Spinal cord (tissue), 10 donors: ENCODE measurements at places on chromosomes 3 and 15.

- no peak for DNase-seq
These were observed 224.8 kb upstream of the CBLB start for GRCh38 chr3:106093616-106094015.

- no peak for DNase-seq
These were observed 17.0 kb downstream of the BCL2A1 start for GRCh38 chr15:79953951-79954444.

- no peak for DNase-seq
These were observed 549.9 kb upstream of the DPPA4 start for GRCh38 chr3:109887293-109887692.

DNA sequence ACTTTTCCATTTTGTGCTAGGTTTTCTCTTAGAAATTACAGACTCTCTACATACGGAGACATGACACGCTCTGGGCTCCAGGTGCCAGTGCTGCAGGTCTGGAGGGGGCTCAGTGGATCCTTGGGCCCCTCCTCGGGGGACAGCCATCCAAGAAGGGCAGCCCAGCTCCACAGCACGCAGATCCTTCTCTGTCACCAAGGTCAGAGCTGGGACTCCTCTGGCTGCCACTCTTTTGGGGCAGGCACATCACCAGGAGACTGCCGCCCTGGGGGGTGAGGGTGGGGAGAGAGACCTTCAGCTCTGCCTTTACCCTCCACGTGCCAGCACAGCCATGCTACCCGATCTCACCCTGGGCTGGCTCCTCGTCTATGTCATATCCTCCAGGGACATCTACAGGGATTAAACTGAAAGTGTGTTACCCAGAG is 65.6 kb downstream of the ATP10A start:
- DNase-seq, result no peak

DNA sequence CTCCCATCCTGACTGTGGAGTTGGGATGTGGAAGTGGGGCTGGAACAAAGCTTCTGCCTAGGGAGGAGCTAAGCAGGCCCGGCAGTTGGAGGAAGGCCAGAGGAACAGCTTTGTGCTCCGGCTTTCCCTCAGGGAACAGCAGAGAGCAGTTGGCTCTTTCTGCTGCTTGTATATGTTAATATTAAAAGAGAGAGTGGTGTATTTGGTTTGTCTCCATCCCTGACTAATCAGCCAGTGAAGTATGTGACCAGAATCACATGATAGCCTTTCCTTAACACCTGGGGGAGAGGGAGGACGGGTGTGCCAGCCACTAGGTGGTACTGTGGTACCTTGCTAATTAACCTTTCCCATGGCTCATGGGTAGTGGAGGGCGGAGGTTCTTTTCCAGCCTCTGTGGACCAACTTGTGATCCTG is 10.0 kb downstream of the EIF2B5 start:
- no peak for DNase-seq

DNA sequence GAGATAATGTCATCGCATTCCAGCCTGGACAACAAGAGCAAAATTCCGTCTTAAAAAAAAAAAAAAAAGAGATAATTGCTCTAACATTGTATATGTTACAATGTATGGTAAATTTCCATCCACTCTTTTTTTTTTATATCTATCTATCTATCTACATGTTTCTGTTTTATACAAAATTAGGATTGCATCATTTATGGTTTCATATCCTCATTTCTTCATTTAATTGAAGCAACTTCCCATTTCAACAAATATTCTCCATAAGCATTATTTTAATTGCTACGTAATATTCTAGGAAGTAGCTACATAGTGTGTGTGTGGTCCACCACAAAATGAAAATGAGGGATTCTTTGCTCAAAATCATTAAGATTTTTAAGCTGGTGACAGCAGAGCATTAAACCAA is 18.4 kb downstream of the RBP1 start:
- no peak for DNase-seq

DNA sequence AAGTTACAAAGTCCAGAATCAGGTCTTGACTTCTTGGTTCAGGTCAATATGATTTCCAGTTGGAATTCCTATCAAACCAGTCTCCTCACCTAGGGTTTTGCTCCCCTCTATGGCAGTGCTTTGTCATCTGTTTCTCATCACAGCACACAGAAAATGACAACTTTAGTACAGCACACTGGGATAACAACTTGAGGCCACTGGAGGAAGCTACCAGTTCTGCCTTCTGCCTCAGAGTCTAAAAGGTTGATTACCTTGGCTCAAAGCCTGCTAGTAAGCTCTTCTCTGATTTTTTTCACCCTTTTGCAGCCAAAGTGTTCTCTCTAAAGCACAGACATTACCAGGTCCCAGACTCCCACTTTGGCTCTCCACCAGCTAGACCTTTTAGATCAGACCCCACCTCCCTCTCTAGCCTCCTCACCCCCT is 24.8 kb upstream of the TRIM59 start:
- no peak for DNase-seq

GRCh38 chr3:193589616-193590015 is 3.4 kb upstream of the OPA1 start:
- DNase-seq, result no peak

GRCh38 chr3:189507856-189508255 is 123.3 kb upstream of the TP63 start:
- DNase-seq, result no peak

- DNase-seq, result no peak
These were observed 4.0 kb upstream of the HRH1 start for GRCh38 chr3:11150256-11150655.

GRCh38 chr3:141279077-141279967 is 47.7 kb downstream of the PXYLP1 start:
- DNase-seq, result no peak

GRCh38 chr3:87397211-87397610 is 120.8 kb upstream of the POU1F1 start:
- no peak for DNase-seq

DNA sequence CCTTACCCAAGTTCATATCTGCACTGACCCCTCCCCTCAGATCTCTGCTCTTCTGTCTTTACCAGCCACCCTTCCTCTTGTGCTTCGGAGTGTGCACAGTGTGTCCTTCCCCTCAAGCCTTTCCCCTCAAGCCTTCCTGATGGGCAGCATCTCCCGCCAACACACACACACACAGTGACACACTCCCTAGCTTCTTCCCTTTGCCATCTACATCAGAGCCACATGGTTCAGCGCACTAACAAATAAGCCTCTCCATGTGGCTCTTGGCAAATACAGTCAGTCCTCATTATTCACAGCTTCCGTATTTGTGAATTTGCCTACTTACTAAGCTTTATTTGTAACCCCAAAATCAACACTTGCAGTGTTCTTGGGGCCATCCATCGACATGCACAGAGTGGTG is 37.5 kb downstream of the SH3BP5 start:
- DNase-seq, result no peak

- no peak for DNase-seq
These were observed 349.4 kb downstream of the CNTN6 start for GRCh38 chr3:1442271-1442670.

GRCh38 chr3:98812851-98813374 is 49.8 kb downstream of the ST3GAL6 start:
- DNase-seq, result peak; percentile 84

- DNase-seq, result no peak
These were observed 14.0 kb downstream of the EDEM1 start for GRCh38 chr3:5201536-5201935.

DNA sequence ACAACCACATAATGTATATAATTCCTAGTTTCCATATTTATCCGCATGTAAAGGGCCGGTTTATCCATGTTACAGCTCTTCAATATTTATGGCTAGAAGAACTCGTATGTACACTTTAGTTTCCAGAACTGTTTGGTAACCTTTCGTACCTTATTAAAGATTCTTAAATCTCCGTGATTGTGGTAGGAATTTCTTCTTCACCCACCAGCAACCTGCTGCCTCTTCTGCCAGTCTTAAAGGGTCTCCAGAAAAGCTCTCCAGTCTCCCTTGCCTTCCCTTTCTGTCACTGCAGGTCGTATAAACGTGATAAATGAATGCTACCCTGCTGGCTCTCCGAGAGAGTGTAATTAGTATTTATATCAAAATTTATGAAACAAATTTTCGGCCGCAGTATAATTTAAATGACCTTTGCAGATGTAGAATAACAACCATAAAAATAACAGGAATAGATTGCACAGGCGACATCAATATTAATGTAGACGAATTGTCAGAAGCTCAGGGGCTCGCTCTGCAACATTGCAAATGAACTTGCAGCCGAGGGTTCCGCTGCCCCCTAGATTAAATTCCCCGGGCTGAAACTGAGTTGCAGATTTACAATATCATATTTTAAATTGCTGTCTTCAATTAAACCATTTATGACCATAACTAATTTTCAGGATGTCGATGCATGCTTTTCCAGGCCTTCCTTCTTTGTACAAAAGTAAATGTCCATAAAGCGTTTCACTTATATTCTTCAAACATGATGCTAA is 5.4 kb downstream of the ZIC1 start:
- DNase-seq, result no peak

GRCh38 chr3:13549623-13550422 is 898 bp downstream of the FBLN2 start:
- no peak for DNase-seq

- DNase-seq, result no peak
These were observed 136.4 kb downstream of the CLASP2 start for GRCh38 chr3:33581666-33582065.

DNA sequence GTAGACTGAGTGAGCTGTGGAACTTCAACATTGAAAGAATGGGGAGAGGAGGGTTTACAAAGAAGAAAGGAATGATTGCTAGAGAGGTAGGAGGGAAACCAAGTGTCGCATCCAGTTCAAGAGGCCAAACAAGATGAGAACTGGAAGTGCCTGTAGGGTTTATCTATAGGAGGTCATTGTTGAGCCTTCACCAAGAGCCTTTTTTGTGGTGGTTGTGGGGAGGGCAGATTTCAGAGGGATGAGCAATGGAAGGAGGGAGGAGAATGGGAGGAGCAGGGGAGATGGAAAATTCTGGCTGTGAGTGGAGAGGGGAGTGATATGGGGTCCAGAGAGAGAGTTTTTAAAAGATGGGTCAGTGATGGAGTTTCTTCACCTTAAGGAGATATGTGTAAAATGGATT is 8.5 kb downstream of the PDIA5 start:
- DNase-seq, result no peak

DNA sequence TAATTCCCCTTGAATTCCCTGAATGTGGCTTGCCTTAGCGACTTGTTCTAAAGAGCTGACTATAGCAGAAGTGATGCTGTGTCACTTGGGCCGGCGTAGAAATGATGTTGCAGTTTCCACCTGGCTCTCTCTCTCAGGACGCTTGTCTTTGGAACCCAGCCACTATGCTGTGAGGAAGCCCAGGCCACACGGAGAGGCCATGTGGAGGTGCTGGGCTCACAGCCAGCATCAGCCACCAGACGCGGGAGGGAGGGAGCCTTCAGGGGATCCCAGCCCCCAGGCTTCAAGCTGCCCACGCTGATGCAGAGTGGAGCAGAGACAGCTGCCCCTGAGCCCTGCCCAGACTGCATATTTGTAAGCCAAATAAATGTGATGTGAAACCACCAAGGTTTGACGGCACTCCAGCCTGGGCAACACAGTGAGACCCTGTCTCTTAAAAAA is 18.6 kb downstream of the RNU5B-1 start:
- peak; percentile 92 for DNase-seq

DNA sequence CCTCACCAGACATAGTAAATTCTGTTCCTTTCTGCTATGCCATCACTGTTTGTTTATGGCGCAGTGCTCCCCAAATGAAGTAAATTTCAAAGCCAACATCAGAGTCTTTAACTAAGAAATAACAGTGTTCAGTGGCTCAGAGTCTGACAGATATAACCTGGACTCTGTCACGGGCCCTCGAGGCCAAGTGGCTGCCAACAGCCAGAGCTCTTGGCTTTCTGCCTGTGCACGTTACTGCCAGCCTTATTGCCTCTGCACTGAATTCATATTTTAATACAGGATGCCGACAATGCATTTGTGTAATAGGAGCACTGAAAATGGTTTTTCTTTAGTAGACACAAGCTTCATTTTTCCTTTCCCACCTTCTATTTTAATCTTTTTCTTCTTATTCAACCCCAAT is 219.9 kb downstream of the NLGN1 start:
- peak; percentile 7 for DNase-seq

- no peak for DNase-seq
These were observed 10.2 kb upstream of the C15orf61 start for GRCh38 chr15:67510597-67511190.

DNA sequence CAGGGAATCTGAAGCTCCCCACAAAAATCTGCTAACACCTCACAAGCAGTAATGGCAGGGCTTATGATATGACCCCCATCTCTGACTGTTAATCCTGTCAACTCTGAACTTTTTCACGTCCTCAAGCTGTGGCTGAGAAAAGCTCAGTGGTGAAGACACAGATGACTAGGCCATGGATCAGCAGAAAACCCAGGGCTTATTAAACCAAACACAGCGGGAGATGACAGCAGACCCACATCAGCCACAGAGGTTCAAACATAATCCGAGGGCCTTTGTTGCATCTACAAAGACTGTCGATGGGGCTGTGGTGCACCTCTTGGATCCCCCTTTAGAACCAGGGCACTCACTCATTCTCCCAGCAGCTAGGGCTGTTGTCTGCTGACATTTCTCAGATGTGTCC is 50.4 kb downstream of the GLB1 start:
- no peak for DNase-seq

DNA sequence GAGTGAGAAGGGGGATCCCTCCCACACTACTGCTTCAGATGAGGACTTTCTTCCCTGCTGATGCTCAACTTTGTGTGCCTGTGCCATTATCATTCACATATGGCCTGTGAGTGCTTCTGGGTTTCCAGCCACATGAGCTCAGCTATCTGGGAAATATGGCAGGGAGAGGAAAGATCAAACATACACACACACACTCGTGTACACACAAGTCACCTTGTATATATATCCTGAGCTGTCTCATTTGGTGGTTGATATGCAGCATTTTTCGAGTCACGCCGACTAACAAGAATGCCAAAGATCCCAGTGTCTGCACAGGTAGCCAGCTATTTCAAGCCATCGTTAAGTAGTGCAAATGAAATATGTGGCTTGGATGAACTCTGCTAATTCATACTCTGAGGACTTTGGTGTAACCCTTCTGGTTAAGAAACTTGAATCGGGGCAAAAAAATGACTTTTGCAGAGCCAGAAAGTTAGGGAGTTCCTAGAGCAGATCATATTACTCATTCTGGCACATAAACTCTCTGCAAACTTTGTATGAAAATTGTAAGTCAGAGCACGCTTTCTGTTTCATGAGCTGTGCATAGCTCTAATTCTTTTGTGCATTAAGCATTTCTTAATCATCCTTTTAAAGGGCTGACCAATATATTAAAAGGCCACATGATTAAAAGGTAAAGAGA is 24.9 kb upstream of the WNT5A start:
- no peak for DNase-seq

- DNase-seq, result no peak
These were observed 446.7 kb upstream of the PROK2 start for GRCh38 chr3:72231439-72232196.

GRCh38 chr15:68593828-68594532 is 15.2 kb downstream of the CORO2B start:
- no peak for DNase-seq

DNA sequence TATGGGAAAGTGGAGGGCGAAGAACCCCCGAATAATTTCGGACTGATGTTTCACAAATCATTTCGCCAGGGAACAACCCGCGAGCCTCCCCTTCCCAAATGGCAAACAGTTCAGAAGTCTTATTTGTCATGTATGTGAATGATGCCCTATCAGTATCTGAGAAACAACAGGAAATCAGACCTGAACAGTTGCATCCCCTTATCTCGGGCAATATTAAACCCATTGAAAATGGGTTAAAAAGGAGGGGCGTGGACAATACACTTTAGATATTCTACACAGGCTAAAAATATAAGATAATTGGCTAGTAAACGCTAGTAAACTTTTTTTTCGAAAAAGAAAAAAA is 1003.3 kb upstream of the NR2F2 start:
- DNase-seq, result no peak
